ENCODE measurements at places on chromosomes 2 and 18.

- DNase-seq, result peak; percentile 2
Observed at GRCh38 chr2:170177950-170178781, at the start of gene MYO3B. Gene MYO3B (plus strand): TSS chr2:170178147. CDS start chr2:170178288, 141 bp downstream.

- no peak for DNase-seq
Observed at GRCh38 chr2:95012881-95013550, 12.5 kb upstream of the MAL start.

GRCh38 chr2:172571245-172571644 is 15.4 kb downstream of the PDK1 start:
- DNase-seq, result no peak

GRCh38 chr2:69517410-69517809 is 80.2 kb upstream of the NFU1 start:
- DNase-seq, result no peak

- DNase-seq, result no peak
Observed at GRCh38 chr2:199988151-199988550, 32.8 kb downstream of the MAIP1 start.

DNA sequence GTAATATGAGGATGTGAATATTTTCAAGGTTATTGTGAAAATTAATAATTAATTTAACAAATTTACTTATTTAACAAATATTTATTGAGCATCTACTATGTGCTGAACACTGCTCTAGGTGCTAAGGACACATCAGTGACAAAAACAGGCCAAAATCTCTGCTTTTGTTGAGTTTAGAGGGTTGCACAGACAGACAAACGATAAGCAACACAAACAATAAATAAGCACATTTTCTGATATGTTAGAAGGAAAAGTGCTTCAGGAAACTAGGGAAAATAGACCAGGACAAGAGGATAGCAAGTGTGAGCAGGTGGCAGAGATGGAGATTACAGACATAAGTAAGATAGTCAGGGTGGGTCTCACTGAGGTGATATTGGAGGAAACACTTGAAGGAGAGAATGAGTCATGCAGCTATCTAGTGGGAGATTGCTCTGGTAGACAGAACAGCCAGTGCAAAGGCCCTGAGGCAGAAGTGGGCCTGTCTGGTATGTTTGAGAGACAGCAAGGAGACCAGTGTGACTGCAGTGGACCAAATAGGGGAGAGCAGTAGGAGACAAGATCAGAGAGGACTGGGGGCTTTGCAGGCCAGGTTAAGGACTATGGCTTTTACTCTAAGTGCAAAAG is 38.3 kb downstream of the SFXN5 start:
- no peak for DNase-seq

DNA sequence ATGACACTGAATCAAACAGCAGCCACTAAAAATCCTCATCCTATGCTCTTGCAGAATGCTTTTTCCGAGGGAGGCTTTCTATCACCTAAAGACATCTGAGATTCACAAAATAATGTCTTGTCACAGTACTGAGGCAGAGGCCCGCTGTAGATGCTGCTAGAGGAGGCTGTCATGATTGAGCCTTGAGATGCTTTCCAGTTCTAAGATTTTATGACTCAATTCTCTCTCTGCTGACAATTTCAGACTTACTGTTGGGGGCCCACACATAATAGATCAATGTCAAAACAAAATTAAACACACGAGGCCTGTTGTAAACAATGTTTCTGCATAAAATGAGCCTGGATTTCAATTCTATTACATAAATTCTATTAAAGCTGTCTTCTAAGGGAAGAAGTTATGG is 132.7 kb upstream of the ARL4C start:
- no peak for DNase-seq

DNA sequence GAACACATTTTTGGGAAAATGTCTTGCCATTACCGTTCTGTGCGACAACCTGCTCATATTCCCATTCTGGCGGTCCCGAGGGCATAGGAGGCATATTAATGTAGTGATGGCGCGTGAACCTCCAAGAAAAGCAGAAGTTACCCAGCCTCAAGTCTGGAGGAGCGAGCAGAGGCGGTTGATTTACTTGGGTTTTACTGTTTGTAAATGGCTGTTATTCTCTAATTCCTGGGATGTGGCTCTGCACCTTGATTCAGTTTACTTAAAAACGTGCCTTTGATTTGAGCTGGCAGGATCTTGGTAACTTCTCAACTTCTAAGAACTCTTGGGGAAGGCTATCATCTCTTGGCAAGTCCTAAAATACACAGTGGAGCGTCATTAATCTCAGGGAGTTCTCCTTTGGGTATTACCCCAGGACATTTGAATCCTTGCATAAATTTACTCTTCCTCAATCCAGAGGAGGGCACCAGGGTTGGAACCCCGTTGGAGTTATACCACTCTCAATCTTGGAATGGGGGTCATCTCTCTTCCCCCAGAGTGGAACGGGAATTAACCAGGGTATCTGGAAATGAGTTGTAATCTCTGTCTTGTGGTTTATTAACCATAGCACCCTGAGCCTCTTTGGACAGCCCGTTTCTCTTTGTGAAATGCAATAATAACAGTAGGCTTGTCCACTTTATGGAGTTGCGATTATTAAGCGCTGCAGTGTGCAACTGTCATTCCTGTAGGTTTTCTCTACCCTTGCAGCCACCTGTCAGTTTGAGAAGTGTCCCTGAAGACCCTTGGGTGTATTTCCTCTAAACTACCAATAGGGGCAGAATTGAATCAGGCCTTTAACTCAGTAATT is 2.1 kb downstream of the HK2 start:
- no peak for DNase-seq

DNA sequence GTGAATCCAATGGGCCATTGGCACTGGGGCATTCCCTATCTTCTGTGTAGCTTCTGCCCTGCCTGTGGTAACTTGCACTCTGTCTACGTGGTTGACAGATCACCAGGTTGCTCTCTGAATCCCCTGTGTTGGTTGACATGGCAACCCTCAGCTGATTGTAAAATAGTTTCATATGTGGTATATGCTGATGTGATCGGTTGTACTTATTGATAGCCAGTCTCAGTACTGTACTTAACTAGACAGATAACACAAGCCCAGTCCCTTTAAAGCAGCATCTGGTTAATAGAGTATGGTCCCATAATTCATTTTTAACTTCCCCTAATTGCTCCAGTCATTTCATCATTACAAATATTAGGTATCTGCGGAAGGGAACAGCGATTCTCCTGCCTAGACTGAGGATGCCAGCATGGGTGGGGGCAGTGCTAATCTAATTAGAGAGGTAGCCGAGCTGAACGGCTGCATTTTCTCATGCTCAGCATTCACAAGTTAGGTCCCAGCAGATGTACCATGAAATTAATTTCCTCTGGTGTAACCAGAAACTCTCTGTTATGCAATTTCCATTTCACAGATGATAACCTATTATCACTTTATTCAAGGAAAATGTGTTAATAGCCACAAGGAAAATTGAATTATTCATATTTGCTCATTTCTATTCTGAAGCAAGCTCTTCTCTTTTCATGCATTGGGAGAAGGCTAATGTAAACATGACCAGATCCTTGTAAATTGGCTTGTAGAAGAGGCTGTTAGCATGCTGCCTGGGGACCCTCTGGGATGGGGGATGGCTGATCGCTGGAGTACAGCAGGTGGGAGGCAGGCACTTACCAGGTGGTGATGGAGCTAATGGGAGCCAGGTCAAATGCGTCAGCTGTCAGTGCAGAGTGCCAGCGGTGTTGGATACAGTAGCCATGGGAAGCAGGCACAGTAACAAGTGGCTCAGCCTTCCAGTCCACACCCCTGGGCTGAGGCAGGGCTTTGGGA is 608.3 kb downstream of the GALR1 start:
- no peak for DNase-seq

DNA sequence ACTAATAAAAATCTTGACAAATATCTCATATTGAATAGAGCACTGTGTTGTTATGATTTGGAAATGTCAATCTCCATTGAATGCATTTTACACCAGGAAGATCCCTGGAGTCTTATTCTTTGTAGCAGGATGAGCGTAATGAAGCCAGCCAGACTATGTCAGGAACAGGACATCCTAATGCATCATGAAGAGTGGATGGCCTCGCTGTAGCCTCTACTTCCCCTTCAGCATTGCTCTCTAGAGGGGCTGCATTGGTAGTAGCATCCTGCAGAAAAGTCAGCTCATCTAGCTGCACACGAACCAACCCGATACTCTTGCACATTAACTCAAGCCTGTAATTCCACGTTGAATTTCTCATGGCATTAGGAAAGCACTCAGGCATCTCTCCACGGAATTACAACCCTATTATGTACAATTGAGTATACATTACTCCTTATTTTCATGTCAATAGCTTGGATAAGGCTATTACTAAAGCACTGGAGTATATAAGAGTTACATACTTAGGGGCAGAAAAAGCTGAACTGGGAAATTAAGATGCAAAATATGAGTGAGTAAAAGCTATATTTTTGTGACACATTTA is 76.1 kb downstream of the CMPK2 start:
- no peak for DNase-seq

- no peak for DNase-seq
Observed at GRCh38 chr2:67169417-67170140, 227.6 kb upstream of the ETAA1 start.

DNA sequence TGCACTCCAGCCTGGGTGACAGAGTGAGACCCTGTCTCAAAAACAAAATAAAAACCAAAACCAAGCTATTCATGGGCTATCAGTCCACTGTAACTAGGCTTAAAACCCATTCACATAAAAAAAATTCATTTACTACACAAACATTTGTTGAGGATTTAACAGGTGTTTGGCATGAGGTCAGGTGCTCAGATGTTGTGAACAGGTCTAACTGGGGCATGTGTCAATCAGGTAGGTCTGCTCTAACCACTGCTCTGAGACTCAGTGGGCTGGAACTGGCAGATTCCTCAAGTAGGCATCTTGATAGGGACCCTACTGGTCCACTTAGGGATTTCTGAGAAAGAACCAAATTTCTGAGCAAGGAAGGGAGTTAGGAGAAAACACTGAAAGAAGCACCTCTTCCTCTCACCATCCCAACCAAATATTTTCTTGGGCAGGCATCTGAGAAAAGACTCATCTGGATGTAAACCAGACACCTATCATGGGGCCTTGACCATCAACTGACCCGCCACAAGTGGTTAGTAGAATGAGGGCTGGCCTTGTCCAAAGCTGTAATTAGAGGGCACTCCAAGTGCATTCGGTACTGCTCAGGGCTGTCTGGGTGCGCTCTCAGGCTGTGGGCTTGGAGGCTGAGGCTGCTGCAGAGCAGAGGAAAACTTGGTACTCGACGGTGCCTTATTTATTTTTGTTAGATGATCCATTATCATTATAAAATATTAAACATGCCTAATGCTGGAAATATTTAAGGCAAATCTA is 33.9 kb downstream of the WIPF1 start:
- DNase-seq, result no peak

DNA sequence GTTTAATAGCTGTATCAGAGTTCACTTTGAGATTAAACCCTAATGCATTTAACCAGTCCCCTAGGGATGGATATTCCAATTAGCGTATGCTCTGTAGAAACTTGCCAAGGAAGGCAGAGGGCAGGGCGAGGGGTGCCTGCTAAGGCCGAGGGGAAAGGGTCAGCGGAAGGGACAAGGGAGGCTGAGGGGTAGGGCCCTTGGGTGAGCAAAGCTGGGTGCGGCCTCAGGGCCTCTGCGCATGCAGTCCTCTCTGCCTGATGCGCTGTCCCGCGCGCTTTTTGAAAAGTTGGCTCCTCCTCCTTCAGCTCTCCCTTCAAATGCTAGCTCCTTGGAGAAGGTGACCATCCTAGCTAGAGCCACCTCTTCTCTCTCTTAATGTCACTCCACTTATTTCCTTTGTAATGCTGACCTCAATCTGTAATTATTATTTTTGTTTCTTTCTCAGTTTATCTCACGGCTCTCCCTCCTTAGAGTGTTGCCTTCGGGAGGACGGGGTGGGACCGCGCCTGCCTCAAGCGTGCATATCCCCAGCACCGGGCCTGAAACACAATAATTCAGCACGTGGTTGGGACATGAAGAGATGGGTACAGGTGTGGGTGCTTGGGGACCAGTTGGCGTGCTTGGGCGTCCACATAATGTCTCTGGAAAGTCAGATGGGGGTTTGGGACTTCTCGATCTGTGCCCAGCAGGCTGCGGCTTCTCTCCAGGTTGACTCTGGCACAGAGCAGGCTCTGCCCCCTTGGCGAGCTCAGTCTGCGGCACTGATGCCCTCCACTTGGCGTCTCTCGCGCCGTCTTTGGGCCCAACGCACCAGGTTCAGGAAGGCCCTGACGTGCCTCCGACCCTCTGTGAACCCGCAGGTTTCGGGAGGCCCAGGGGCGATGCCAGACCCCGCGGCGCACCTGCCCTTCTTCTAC is 10.0 kb downstream of the ZAP70 start:
- no peak for DNase-seq

GRCh38 chr2:231524477-231525247 is 5.6 kb downstream of the NMUR1 start:
- DNase-seq, result no peak

- DNase-seq, result no peak
Observed at GRCh38 chr2:144780983-144781382, 261.1 kb upstream of the ZEB2 start.

DNA sequence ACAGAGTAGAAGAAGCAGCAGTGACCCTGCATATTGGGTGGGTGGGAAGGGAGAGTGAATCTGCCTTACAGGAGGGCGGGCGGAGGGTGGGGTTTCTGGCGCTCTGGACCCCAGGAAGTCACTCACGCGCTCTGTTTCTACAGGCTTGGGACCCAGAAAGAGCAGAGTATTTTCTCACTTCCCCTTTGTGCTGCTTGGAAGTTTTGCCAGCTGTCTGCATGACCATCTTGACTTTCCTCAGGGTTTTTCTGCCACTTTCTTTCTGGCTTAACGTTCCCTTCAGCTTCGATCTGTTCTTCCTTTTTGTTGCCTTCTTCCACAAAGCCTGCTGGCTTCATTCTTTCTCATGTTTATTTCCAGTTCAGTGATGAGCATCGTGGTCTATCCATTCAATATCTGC is 383.1 kb downstream of the GALR1 start:
- DNase-seq, result no peak

- DNase-seq, result no peak
Observed at GRCh38 chr18:48825101-48825745, 125.5 kb downstream of the SMAD7 start.

GRCh38 chr2:34892766-34893165 is 1293.7 kb upstream of the FAM98A start:
- DNase-seq, result no peak

DNA sequence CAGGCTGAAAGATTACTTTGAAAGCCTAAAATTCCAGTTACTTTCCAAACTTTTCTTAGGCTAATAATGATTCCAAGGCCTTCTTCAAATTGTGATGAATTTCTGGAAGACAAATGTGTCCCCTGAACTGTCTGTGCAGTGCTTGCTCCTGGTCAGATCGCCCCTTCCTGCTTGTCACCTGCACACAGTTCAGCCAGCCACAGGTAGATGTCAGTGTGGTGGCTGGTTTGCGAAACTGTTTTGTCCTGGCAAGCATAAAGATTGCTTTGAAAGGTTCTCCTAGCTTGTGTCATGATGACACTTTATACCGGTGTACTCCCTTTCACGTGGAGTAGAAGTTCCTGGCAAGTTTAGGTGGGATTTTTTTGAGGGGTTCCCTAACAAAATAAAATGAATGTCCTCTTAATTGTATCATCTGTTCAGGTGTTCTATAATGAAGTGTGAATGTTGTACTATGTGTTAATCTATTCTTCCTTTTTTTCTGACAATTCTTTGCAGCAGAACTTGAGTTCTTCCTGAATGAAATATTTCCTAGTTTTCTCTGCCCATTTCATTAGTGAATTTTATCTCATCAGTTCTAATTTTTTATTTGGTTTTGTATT is 298.8 kb downstream of the ZNF407 start:
- peak; percentile 73 for DNase-seq
